ENCODE measurements at places on chromosomes 2 and 18. TPM values are rescaled to one million over a fixed set of nuclear protein-coding genes. Genes with fewer than 3 reads are reported as not detected.

The SPC25 gene
- total RNA-seq: 0.50 TPM

The UGT1A4 gene
- total RNA-seq: not detected

The EGR4 gene
- total RNA-seq: 0.22 TPM

The TMEM37 gene
- 10.5 TPM for total RNA-seq

The ANKRD30B gene
- 0.14 TPM for total RNA-seq

The IL36G gene
- not detected for total RNA-seq

The NLRC4 gene
- 1.1 TPM for total RNA-seq

The RNF125 gene
- 2.8 TPM for total RNA-seq

The COPS9 gene
- 168 TPM for total RNA-seq

The SLC1A4 gene
- total RNA-seq: 31.4 TPM

The RPIA gene
- 8.4 TPM for total RNA-seq

The HRH4 gene
- 0.14 TPM for total RNA-seq

The DTNB gene
- 30.2 TPM for total RNA-seq

Measured in motor neuron (in vitro differentiated cells).